ENCODE measurements at places on chromosomes 13 and 19.

GRCh38 chr13:75643693-75644092 lies 7.6 kb downstream of the LMO7 start:
- no peak for DNase-seq

GRCh38 chr19:37551129-37551993 lies 43.2 kb downstream of the ZNF571 start:
- DNase-seq, result no peak

DNA sequence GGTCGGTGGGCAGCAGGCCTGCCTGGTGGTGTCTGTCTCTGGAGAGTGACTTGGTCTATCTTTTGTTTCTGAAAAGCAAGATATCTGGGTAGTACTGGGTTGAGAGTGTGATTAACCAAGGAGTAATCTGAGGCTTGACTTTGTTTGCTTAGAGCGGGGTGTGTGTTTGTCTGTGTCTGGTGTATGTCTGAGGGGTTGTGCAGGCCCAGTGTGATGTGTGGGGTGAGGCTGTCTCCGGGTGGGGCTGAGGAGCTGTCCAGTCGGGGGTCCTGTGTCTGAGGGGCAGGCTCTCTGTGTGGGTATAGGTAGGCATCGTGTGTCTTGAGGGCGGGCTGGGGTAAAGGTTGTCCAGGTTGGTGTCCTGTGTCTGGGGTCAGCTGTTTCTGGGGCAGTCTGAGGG lies 11.1 kb upstream of the TIMM50 start:
- no peak for DNase-seq

DNA sequence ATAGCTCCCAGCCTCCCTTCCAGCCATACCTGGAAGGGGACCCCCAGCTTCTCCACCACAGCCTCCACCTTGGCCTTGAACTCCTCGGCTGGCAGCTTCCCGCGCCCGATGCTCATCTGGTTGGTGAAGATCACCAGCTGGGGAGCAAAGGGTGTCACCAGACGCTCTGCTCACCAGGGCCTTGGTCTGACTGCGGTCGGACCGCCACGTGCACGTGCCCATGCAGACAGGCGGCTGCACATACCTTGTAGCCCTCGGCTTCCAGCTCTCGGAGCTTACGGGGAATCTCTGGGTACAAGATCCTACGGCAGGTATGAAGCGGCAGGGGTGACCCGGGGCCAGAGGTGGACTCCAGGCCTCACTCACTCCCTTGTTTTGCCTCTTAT lies 3.4 kb downstream of the PNKP start:
- DNase-seq, result no peak

DNA sequence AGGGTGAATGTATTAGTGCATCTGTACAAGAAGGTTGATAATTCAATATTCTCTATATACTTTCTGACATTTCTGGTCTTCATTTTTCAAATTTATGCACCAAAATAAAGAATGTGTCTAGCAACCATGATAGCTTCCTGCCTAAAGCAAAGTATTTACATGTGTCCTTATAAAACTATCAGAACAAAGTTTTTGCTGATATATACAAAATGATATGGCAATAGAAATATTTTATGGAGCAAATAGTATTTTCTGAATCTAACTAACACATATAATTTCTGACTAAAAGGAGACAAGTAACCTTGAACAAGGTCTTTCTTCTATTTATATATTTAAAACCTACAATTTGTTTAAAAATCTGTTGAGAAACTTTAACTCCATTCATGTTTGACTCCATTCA lies 184.9 kb downstream of the DIAPH3 start:
- no peak for DNase-seq

DNA sequence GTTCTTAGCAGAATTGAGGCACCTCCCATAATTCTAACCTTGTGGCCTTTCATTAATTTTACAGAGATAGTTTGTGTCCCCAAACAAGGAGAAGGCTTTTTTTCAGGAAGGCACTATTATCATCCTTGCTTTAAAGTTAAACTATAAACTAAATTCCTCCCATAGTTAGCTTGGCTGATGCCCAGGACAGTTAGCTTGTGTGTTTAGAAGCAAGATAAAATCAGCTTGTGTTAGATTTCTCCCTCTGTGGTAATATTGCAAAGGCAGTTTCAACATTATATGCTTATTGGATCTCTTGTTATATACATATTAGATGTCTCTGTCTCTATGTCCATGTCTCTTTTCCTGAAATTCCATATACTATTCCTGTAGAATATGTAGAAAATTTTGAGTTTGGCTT lies 342.7 kb downstream of the TBC1D4 start:
- no peak for DNase-seq

DNA sequence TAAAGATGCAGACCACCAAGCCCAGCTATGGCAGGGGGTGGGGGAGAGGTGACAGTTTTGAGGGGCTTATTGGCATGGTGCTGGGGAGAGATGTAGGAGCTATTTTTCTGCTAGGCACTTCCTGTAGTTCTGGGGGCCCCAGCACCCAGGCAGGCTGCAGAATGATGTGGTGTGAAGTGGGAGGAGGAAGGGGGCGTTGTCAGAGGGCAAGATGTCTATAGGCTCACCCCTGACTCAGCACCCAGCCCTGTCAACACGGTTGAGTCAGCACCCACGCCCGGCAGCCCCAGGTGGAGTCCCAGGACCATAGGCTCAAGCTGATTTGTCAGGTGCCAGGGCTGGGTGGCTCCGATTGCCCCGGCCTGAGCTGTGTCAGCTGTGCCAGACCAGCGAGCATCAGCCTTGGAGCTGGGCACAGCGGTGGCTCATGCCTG lies 5.8 kb downstream of the KLF2 start:
- peak; percentile 86 for DNase-seq

- no peak for DNase-seq
These were observed 45.9 kb downstream of the SUGP2 start for GRCh38 chr19:18987456-18987855.

DNA sequence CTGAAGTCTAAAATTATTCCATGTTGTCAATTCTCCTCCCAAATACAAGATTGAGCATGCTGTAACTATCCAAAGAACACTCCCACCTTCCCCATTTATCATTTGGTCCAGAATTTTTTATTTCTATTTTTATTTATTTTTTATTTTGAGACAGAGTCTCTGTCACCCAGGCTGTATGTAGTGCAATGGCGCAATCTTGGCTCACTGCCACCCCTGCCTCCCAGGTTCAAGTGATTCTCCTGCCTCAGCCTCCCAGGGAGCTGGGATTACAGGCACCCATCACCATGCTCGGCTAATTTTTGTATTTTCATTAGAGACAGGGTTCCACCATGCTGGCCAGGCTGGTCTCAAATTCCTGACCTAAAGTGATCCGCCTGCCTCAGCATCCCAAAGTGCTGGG lies 306.8 kb downstream of the KLF12 start:
- DNase-seq, result no peak

DNA sequence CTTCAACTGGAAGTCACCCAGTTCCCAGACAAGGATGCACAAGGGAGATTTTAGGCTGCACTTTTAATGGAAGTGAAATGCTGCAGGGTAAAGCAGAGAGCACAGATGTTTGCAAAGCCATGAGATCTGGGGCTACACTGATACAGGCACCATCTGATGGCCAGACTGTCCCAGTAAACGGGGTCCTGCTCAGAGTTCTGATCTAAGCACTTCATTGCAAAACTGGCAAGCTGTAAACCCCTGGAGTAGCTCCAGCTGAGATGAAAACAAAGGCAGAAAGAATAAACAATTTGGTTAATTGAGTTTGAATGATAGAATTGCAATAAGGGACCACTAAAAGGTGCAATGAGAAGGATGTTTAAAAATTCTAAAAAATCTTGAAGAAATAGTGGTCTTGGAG lies 197.1 kb downstream of the OXGR1 start:
- no peak for DNase-seq

GRCh38 chr19:49761625-49762311 lies 1.3 kb downstream of the TSKS start:
- DNase-seq, result peak; percentile 26

DNA sequence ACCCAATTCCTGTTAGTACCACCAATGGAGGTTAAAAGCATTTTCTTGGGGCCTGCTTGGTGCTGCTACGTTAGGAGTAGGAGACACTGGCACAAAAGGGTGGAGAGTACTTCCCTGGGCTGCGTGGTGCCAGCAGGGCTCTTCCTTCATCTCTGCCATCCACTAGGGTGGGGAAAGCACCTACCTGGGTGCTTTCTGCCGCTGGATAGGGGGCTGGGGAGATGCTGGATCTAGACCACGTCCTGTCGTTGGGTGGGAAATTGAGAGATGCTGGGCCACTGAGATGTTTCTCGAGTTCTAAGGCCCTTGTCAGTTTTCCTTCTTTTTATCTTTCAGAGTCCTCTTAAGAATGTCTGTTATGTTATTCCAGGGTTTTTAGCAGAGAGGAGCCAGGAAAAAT lies 6.7 kb upstream of the FCGBP start:
- DNase-seq, result no peak

GRCh38 chr13:25677956-25678355 lies 306.2 kb downstream of the ATP8A2 start:
- DNase-seq, result peak; percentile 23

GRCh38 chr19:1210227-1210538 lies 4.6 kb downstream of the STK11 start:
- no peak for DNase-seq

DNA sequence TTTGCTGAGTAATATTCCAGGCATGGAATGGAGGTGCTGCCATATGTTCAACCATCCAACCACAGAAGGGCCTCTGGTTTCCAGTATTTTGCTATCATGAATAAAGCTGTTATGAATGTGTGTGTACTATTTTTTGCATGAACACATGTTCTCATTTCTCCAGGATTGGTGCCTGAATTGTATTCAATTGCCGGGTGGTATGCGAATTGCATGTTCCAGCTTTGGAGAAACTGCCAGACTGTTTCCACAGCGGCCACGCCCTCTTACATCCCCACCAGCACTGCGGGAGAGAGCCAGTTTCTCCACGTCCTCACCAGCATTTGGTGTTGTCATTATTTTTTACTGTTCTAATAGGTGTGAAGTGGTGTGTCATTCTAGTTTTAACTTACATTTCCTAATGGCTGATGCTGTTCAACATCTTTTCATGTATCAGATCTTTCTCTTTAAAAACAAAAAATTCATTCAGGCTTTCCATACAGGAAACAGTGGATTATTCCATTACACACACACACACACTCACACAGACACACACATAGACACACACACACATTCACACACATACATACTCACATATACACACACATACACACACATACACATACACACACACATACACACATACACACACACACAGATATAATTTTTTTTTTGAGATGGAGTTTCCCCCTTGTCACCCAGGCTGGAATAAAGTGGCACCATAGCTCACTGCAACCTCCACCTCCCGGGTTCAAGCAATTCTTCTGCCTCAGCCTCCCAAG lies 154.1 kb downstream of the PTPRS start:
- peak; percentile 94 for DNase-seq

- DNase-seq, result no peak
These were observed 170.5 kb downstream of the UQCRFS1 start for GRCh38 chr19:29042450-29042849.

DNA sequence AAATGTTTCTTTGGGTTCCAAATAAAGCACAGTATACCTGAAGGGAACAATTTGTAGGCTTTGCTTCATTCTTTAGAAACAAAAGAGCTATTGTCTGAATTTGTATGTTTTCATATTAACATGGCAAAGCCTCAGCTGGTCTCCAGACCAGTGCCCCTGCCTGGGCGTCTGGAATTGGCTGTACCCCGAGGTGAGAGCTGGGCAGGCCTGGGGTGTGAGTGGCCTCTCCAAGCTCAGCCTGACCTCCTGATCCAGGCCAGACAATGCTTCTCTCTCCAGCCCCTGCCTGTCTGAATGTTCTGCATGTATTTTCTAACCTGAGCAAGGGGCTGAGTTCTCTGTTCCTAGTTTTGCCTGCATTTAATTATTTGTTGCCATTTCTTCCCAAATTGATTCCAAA lies 66.3 kb upstream of the MCF2L start:
- no peak for DNase-seq

DNA sequence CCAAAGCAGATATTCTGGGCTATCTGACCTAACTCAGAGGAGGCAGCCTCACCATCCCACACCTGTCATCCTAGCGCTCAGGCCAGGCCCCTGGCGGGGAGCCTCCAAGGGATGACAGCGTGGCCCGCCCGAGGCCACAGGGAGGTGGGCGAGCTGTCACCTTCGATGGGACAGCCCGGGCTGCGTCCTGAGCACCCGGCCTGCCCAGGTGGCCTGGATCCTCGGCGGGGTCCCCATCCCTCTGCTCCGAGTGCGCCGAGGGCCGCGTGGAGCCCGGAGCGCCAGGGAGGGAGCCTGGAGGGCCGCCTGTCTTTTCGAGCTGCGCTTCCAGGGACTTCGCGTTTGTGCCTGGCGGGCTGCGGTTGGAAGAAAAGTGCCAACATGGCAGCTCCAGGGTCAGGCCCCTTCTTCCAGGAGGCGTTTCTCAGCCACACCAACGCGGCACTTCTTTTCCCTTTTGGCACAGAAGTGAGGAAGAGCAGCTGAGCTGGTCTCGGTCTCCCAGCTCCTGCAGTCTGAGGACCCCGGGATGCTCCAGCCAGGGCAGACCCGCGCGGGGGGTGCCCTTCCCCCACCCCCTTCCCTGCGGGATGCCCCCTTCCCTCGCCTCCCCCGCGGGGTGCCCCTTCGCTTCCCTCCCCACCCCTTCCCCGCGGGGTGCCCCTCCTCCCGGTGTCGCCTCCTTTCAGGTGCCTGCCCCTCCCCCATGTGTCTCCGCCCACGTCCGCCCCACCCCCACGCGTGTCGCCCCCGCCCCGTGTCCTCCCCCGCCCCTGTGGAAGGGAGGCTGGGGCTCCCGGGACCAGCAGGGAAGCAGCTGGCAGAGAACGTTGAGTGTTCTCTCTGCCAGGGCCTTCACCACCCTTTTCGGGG lies 42.3 kb downstream of the GJA3 start:
- peak; percentile 22 for DNase-seq

GRCh38 chr13:73833325-73834070 lies 300.7 kb downstream of the KLF12 start:
- DNase-seq, result no peak

- DNase-seq, result no peak
These were observed 534 bp upstream of the HPN start for GRCh38 chr19:35040826-35041547.

GRCh38 chr13:26964278-26965250 lies 204.0 kb upstream of the GPR12 start:
- peak; percentile 87 for DNase-seq

DNA sequence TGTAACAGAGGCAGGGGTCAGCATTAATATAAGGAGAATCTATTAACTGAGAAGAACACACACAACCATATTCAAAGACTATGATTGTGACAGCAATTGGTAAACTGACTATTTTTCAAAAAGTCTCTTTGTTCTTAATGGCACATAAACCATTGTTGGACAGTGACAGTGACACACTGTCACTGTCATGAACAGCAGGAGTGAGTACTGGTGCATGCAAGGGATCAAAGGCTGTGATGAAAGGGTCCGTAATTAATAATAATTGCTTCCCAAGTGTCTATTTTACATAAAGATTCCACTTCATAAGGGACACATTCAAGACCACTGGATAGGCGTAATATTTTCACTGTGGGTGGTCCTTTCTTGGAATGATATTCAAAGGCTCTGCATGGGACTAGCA lies 50.7 kb downstream of the LHFPL6 start:
- DNase-seq, result no peak
